ENCODE measurements at places on chromosomes 1 and 21. TPM values are rescaled to one million over a fixed set of nuclear protein-coding genes. Genes with fewer than 3 reads are reported as not detected.

DNA sequence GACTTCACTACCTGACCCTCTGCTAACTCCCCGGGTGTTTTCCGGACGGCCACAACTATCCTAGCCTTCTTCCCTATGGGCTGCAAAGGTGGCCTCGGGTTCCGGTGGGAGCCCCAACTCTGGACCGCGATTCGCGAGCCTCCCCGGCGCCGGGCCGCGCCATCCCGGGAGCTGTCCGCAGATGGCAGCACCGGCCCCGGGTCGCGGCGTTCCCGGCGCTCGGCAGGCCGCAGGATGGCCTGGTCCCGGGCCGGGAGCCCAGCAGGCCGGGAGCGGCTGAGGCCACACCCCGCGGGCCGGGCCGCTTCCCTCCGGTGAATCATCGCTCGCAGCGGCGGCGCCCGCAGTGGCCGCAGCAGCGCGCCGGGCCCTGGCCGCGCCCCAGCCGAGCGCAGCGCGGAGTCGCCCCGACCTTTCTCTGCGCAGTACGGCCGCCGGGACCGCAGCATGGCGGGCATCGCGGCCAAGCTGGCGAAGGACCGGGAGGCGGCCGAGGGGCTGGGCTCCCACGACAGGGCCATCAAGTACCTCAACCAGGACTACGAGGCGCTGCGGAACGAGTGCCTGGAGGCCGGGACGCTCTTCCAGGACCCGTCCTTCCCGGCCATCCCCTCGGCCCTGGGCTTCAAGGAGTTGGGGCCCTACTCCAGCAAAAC is at the start of gene CAPN2:
CAPN2 (plus strand) TSS at position 346 of the 656 bp plus-strand sequence; CDS start at position 448, 102 bp downstream.
- H3K4me1 ChIP-seq: peaks cover 73% of the 10 kb centered on the region
- H3K27ac ChIP-seq: peak within 1 kb of the TSS; percentile 98
- H3K27me3 ChIP-seq: no peaks in the 10 kb centered on the region

- no peaks in the 10 kb centered on the region for H3K27me3 ChIP-seq
- no peak for DNase-seq
- no peak overlapping the region for H3K4me3 ChIP-seq
- H3K27ac ChIP-seq: no peak overlapping the region
- no peaks in the 10 kb centered on the region for H3K4me1 ChIP-seq
- no peaks in the 10 kb centered on the region for H3K36me3 ChIP-seq
Observed at GRCh38 chr21:34994766-34995631, 54.1 kb downstream of the RUNX1 start.

DNA sequence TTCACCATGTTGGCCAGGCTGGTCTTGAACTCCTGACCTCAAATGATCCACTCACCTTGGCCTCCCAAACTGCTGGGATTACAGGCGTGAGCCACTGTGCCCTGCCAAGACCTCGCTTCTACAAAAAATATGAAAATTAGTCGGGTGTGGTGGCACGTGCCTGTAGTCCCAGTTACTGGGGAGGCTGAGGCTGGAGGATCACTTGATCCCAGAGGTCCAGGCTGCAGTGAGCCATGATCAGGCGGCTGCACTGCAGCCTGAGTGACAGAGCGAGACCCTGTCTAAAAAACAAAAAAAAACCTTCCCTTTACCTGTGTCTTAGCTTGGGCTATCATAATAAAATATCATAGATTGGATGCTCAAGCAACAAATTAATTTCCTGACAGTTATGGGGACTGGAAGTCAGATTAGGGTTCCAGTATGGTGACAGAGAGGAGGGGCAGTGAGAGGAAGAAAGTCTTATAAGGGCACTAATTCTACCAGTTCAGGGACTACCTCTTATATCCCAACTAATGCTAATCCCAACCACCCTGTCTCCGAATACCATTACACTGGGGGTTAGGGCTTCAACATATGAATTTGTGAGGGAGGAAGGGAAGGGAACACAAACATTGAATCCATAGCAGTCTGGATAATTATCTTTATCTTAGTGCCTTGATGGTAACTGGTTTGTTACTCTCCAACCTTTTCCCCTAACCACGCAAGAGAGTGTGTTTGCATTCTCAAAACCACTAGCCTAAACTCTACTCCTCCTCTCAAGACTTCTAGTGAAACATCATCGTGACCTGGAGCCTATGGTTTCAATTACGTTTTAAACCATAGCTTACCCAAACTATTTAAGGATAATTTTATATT is 1.0 kb upstream of the NAXE start:
- peak overlapping the region; percentile 91 for H3K27ac ChIP-seq
- peaks cover 11% of the 10 kb centered on the region for H3K4me1 ChIP-seq
- H3K36me3 ChIP-seq: peaks cover 27% of the 10 kb centered on the region

- H3K36me3 ChIP-seq: no peaks in the 10 kb centered on the region
- peak; percentile 92 for DNase-seq
- no peak overlapping the region for H3K27ac ChIP-seq
Observed at GRCh38 chr21:8990326-8991087, 1530.9 kb upstream of the TPTE start.

GRCh38 chr1:40701684-40702083 is 10.2 kb downstream of the NFYC start:
- peaks cover 69% of the 10 kb centered on the region for H3K4me1 ChIP-seq
- H3K27me3 ChIP-seq: no peaks in the 10 kb centered on the region
- no peak overlapping the region for H3K4me3 ChIP-seq
- no peak overlapping the region for H3K27ac ChIP-seq

- H3K4me3 ChIP-seq: peak overlapping the region; percentile 81
- H3K27me3 ChIP-seq: no peaks in the 10 kb centered on the region
- H3K27ac ChIP-seq: peak overlapping the region; percentile 97
- DNase-seq: no peak
- peaks cover 4% of the 10 kb centered on the region for H3K36me3 ChIP-seq
- H3K4me1 ChIP-seq: peaks cover 57% of the 10 kb centered on the region
Observed at GRCh38 chr1:23559985-23560741, 862 bp upstream of the ID3 start.

- no peak for DNase-seq
- H3K27ac ChIP-seq: no peak overlapping the region
- no peaks in the 10 kb centered on the region for H3K27me3 ChIP-seq
- H3K4me1 ChIP-seq: no peaks in the 10 kb centered on the region
Observed at GRCh38 chr21:16071761-16072160, 342.0 kb downstream of the USP25 start.

DNA sequence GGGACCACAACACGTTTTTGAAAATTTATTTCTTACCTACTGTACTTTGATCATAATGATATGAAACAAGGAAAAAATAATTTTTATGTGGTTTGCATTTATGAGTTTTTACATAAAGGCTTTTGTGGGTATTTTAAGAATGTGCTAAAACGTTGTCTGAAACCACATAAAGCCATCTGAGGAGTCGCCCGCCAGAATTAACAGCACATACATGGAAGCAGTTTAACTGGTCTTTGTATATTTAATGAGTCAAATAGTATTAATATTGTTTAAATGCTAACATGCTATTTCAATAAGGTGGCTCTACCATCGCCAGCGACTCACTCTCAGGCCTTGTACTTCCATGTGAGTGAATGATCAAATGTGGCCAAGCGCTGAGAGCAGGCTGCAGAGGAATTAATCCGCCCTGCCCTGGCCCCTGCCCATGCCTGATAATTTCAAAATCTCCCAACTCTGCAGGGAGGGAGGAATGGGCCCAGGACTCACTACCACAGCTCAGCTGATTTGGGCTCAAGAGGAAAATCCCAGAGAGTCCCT is 49.6 kb downstream of the SLC66A1 start:
- H3K4me3 ChIP-seq: no peak overlapping the region
- peak overlapping the region; percentile 27 for H3K27ac ChIP-seq
- H3K36me3 ChIP-seq: peaks cover 34% of the 10 kb centered on the region
- H3K4me1 ChIP-seq: peaks cover 75% of the 10 kb centered on the region
- no peaks in the 10 kb centered on the region for H3K27me3 ChIP-seq

- peaks cover 4% of the 10 kb centered on the region for H3K4me1 ChIP-seq
- H3K36me3 ChIP-seq: no peaks in the 10 kb centered on the region
- no peak overlapping the region for H3K27ac ChIP-seq
Observed at GRCh38 chr21:35792569-35793305, 267.6 kb downstream of the SETD4 start.

DNA sequence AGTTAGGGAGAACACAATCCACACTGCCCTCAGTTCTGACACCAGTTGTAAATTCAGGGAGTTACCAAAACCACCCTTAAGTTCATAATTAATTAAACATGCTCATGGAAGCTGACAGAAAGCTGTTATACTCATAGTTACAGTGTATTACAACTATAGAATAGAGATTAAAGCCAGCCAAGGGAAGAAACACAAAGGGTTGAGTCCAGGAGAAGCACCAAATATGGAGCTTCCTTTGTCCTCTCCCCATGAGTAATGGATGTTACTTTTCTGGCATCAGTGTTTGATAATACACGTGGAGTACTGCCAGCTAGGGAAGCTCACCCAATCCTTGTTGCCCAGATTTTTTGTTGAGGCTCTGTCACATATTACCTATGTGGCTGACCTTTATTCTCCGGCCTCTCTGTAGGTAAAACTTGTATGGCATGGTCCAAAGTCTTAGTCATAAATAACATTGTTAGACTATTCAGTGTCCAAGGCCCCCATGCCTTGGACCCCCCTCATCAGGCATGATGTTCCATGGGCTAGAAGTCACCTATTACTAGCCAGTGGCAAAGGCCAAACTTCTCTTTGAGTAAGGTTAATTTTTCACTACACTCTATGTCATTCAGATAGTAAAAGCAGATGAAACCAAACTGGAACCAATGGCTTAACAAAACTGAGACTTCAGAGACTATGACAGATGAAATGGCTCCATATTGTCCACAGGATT is 175.7 kb downstream of the GPR52 start:
- H3K36me3 ChIP-seq: no peaks in the 10 kb centered on the region
- no peak overlapping the region for H3K27ac ChIP-seq
- no peaks in the 10 kb centered on the region for H3K27me3 ChIP-seq
- no peaks in the 10 kb centered on the region for H3K4me1 ChIP-seq
- H3K4me3 ChIP-seq: no peak overlapping the region

DNA sequence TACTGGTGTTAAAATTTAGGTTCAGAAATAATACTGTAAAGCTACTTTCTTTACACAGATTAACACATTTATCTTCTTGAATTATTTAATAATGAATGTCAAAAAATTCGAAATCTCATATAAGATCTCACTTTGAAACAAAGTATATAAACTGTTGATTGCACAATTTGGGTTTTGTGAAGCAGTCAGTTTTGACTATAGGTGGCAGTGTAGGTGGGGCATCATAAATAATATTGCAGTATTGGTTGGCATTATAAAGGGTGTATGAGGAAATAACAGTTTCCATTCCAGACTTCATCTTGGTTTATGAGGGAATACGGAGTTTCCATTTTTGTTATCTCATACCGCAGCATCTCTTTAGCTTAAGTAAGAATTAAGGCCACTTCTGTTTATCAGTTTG is 49.9 kb downstream of the SUCO start:
- H3K4me3 ChIP-seq: no peak overlapping the region
- H3K4me1 ChIP-seq: peaks cover 3% of the 10 kb centered on the region
- H3K27ac ChIP-seq: no peak overlapping the region
- peaks cover 26% of the 10 kb centered on the region for H3K36me3 ChIP-seq
- no peaks in the 10 kb centered on the region for H3K27me3 ChIP-seq
- DNase-seq: no peak

GRCh38 chr1:67683316-67683715 is 1.7 kb upstream of the GADD45A start:
- no peak overlapping the region for H3K4me3 ChIP-seq
- no peak for DNase-seq
- peaks cover 37% of the 10 kb centered on the region for H3K4me1 ChIP-seq
- no peaks in the 10 kb centered on the region for H3K27me3 ChIP-seq
- H3K27ac ChIP-seq: peak overlapping the region; percentile 97

DNA sequence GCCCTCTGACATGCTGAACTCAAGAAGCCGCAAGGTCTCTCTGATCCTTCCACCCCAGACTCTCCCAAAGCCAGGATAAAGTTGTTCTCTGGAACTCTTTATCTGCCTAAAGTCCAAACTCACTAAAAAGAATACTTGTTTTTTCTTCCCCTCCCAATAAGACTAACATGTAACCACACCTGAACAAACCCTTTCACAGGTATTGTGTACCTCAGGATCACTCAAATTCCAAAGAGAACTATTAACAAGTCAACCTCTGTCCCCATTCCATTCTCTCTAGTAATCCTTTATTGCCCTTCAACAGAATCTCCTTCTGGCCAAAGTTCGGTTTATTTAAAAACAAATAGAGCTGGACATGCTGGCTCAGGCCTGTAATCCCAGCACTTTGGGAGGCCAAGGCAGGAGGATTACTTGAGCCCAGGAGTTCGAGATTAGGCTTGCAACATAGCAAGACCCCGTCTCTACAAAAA is 4.1 kb upstream of the TOE1 start:
- no peak overlapping the region for H3K4me3 ChIP-seq
- peaks cover 29% of the 10 kb centered on the region for H3K36me3 ChIP-seq
- H3K27ac ChIP-seq: no peak overlapping the region
- DNase-seq: no peak
- no peaks in the 10 kb centered on the region for H3K27me3 ChIP-seq

Gene LRRC3
- total RNA-seq: 6.6 TPM

Gene KRTAP19-4
- not detected for total RNA-seq

Gene CD53
- 18.7 TPM for total RNA-seq

Gene S100A14
- total RNA-seq: not detected

Gene RGS13
- 2.5 TPM for total RNA-seq

Gene SELP
- 28.0 TPM for total RNA-seq

Gene RAP1GAP
- total RNA-seq: 0.40 TPM

Gene PROK1
- not detected for total RNA-seq

Data from esophagus muscularis mucosa (tissue), 4 donors.